ENCODE measurements at places on chromosomes 13 and 19. TPM values are rescaled to one million over a fixed set of nuclear protein-coding genes. Genes with fewer than 3 reads are reported as not detected.

The CACNG8 gene
- total RNA-seq = not detected

The ANGPTL4 gene
- total RNA-seq = 237 TPM

The SETDB2 gene
- total RNA-seq = 17.8 TPM

The NXNL1 gene
- 2.1 TPM for total RNA-seq

The PCSK4 gene
- 2.0 TPM for total RNA-seq

The SERTM1 gene
- total RNA-seq = not detected

The LSR gene
- 5.3 TPM for total RNA-seq

The KLK4 gene
- not detected for total RNA-seq

The CBY2 gene
- not detected for total RNA-seq

The URAD gene
- total RNA-seq = not detected

The MCEMP1 gene
- total RNA-seq = not detected

The SLC6A16 gene
- total RNA-seq = 3.3 TPM

The ZNF471 gene
- total RNA-seq = 3.7 TPM

The CATSPERD gene
- total RNA-seq = not detected

The SULT2A1 gene
- not detected for total RNA-seq

The ZNF534 gene
- total RNA-seq = 1.5 TPM

The FAAP24 gene
- total RNA-seq = 2.2 TPM

The METTL21C gene
- total RNA-seq = not detected

The IL4I1 gene
- total RNA-seq = not detected

The PSG1 gene
- not detected for total RNA-seq

Data from subcutaneous adipose tissue (tissue), 4 donors.